IPS DF 19.7 (cell line): ENCODE measurements at places on chromosomes 16 and 17.
A peak's percentile ranks its signal among the peaks of the same experiment; 100 is the strongest.

- no peak for DNase-seq
These were observed 323.6 kb downstream of the C16orf95 start for GRCh38 chr16:86993426-86994110.

DNA sequence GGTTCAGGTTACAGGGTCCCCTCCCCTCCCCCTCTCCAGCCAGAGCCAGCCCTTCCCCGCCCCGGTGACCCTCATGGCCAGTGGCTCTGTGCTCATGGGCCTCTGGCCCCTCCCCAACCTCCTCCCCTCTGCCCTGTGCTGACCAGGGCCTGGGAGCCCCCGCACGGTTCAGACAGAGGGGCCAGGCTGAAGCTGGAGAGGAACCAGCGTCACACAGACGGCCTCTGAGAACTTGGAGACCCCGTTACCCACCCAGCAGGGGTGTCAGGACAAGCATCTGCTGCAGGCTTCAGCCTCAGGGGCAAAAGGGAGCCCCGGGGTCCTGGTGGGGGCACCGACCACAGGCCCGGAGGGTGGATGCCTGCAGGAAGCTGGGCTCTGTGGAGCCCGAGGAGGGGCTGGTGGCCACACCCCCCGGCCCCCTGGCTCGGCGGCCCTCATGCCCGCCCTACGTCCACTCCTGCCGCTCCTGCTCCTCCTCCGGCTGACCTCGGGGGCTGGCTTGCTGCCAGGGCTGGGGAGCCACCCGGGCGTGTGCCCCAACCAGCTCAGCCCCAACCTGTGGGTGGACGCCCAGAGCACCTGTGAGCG lies at the start of gene WFIKKN1:
WFIKKN1 (plus strand) TSS at position 171 of the 591 bp plus-strand sequence; CDS start at position 440, 269 bp downstream.
- no peak for DNase-seq

DNA sequence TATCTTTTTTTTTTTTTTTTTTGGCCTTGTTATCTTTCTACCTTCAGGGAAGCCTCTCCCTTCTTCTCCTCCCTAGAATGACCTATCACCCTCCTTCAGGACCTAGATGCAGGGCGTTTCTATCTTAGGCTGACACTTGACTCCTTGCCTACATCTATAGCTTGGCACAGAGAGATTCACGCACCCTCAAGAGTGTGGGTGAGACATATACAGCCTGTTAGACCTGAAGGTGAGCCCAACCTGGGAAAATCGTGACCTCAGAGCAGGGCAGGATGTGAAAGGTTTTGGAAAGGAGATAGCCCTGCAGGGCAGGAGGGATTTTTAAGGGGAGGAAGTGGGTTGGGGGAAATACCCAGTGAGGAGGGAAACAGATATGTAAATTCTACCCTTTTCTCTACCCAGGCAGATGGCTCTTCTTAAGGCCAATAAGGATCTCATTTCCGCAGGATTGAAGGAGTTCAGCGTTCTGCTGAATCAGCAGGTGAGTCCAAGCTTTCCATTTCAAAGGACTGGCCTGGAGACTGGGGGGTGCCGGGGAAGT lies at the start of gene AHSP:
AHSP (plus strand) TSS at position 167 of the 541 bp plus-strand sequence; CDS start at position 407, 240 bp downstream.
- no peak for DNase-seq

DNA sequence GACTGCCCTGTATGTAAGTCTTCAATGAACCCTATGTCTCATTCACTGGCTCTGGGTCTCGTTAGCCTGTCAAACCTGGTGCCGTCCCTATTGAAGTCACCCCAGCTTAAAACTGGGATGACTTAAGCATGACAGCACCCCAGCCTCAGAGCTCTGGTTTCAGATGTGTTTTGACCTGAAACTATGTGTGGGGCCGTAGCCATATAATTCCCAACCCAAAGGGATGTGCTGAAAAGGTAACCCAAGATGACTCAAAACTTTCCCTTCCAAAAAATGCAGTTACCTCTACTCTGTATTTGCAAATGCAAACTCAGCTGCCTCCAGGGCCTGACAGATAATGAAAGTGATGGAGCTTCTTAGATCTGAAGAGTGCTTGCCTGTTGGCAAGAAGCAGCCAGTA lies 478.3 kb upstream of the ERCC4 start:
- DNase-seq, result no peak

GRCh38 chr17:43769859-43770258 lies 8.9 kb downstream of the DUSP3 start:
- no peak for DNase-seq

GRCh38 chr16:54928411-54929089 lies 2.1 kb upstream of the IRX5 start:
- DNase-seq, result no peak

DNA sequence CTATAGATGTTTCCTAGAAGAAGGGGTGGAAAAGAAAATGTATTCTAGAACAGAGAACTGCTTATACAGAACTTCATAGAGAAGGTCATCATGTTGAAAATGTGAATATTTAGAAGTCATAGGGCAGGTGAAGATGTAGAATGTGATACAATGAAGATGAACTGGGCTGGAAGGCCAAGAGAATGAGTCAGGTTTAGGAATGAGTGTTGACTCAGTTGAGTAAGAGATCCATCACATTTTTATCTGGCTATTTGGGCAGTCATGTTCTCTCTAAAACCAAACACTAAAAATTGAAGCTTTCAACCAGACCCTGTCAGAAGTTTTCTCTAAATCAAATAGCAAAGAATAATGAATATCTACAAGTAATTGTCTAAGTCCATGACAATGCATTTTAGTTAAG lies 660.5 kb downstream of the KCNJ2 start:
- DNase-seq, result no peak

- no peak for DNase-seq
These were observed 24.1 kb downstream of the BAHCC1 start for GRCh38 chr17:81419319-81419885.

DNA sequence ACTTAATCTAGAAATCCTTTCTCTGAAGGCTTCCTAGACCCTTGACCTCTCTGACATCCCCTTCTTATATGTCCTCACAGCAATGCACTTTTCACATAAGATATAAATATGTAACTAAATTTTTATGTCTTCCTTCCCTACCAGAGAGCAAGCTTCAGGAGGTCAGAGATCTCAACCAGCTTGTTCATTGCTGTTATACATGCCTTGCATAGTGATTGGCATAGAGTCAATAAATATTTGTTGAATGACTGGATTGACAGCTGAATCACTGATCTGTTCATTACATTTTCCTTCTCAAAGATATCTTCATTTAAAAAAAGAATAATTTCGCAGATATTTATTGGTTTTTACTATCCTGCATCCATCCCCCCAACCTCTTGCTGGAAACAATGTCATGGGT lies 29.5 kb downstream of the HYDIN start:
- DNase-seq, result no peak

DNA sequence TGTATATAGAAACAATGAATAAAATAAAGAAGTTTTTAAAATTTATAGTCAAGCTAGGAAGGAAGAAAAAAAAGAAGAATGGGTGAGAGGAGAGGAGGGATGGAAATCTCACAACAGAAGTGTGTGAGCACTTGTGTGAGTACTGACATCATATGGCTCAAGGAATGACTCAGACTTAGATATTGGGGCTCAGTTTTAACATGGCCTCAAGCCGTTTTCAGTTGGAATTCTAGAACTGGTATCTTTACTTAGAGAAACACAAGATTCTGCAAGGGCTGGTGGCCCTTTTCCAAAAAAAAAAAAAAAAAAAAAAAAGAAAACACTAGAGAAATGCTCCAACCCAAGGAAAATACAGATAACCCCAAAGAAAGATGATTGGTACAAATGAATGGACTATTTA lies 55.1 kb downstream of the STXBP4 start:
- DNase-seq, result no peak

DNA sequence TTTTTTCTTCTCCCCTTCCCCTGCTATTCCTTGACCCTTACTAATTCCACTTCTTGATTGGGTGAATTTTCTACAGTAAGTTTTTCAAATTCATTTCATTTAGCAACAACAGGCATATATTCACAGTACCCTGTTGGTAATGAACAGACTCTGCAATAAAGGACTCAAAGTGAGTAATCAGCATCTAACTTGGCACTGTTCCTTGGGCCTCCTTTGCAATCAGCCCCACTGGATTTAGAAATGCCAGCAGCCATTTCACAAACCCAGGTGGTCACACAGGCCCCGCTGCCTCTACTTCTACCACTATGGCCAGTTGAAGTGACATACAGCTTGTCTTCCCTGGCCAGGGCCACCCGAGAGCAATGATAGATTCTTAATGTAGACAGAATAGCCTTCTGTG lies 113.8 kb downstream of the CYB561 start:
- no peak for DNase-seq

DNA sequence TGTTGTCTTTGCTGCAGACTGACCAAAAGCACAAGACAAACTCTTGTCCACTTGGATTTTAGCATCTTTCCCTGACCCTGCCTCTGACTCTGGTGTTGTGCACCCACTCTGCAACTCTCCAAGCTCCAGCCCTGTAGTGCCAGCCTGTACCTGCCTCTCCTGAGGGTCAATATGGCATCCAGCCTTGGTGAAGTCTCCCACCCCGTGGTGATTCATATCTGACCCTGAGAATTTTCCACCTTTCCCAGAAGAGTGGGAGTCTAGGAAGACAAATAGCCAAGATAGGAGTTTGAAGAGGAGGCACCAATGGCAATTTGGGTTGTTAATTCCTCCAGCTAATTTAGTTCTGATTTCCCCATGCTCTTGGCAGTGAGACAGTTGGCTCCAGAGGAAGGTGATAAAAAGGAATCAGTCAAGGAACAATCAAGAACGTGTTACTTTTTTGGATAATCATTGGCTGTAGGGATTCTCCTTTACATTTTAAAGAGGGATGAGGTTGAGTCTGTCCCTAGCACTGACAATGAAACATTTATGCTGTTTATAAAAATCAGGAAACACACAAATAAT lies 416.0 kb downstream of the MAF start:
- DNase-seq, result no peak

DNA sequence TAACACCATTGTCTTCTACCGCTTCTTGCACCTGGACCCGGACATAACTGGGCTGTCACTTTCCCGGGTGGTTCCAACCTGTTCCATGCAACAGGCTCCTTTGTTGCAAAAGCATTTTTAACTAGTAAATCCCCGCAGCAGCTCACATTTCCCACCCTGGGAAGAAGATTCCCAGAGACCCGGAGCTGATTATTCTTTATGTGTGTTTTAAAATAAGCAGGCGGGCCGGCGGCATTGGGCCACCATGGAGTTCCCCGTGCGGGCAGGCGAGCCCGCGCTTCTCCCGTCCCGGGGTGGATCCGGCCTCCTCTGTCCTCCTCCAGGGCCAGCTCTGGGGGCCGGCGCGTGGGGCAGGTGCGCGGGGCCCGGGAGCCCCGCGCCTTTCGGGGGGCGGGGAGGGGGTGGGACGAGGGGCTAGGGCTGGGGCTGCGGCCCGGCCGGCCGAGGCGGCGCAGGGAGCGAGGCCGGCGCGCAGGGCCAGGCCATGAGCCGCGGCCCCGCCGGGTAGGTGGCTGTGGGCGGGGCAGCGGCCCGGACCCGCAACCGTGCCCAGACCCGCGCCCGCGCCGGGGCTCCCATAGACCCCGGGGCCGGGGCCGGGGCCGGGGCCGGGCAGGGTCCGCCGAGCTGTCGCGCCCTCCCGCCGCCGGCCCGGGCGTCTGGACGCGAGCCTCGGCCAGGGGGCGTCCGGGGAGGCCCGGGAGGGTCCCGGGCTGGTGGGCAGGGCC lies 1.7 kb downstream of the CRAMP1 start:
- DNase-seq, result no peak

DNA sequence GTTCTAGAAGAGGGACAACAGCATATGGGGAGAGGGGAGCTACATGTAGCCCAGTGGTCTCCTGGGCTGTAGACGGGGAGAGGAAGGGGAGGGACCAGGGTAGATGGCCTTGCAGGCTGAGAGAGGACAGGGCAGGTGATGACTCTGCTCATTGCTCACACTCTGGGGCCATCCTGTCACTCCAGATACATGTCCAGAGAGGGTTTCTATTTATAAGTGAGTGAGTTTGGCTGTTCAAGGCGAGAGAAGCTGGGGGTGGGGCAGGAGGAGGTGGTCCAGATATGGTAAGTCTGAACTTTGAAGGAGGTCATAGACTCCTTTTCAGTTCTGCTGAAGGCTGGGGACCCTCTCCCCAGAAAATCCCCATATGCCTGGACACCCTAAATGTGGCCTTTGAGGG lies 22.2 kb downstream of the CACNA1G start:
- DNase-seq, result no peak

DNA sequence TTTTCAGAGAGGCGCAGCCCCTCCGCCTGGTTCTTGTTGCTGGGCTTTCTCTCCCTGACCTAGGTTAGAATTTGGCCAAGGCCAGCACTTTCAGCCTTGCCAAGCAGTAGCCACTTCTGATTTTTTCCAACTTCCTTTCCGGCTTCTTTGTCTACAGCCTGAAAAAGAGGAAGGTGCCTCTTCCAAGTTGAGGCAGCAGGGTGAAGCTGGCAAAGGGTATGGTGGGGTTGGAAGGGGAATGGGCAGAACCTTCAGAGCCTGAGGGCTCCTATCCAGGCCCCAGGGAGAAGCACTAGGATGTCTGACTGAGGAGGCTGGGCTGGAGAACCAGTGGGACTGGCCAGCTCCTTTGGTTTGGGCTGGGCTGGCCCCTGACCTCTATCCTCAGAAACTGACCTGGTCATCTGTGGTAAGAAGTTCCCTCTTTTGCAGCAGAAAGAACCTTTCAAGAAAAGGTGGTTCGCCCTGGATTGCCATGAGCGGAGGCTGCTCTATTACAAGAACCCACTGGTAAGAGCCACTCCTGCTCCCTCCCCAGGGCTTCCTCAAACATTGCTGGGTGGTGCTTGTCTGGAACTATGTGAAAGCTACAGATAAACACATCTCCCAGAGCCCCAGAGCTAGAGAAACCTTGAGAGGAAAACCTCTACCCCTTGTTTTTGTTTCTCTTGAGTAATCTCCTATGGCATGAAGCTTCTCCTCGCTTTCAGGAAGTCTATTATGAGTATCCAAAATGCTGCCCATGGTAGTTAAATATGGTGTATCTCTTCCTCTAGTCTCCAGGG lies 16.6 kb upstream of the RNF135 start:
- no peak for DNase-seq

GRCh38 chr16:25257956-25258860 lies 563 bp upstream of the ZKSCAN2 start:
- peak; percentile 59 for DNase-seq

DNA sequence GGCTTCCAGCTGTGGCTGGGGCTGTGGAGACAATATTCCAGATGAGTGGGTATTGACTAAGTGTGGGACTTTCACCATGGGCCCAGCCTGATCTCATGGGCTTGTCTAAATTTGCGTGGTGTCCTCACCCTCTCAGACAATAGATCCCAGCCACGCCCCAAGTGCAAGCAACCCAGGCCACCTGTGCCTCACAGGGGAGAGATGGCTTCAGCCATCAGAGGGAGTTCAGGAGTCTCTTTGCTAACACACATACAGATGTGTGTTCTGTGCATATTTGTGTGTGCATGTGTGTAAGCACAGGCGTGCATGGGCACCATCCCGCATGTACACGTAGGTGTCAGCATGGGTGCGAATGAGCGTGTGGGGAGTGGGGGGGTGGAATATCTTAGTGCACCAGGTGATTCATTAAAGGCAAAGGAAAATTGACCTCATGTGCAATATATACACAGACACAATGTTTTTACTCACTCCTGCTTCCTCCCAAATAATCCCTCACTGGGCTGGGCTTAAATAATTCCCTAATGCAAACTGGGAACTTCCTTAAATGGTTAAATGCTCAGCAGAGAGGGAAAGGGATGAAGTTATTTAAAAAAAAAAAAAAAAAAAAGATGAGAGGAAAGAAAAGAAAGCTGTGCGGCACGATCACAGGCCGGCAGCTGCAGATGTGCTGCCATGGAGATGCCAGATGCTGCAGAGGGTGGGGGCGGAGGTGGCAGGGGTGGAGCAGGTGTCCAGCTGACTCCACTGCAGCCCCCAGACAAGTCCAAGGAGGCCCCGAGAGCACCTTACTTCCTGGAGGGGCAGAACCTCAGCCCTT lies 24.0 kb upstream of the CDC42EP4 start:
- no peak for DNase-seq

- DNase-seq, result no peak
These were observed 69.8 kb downstream of the PRKCA start for GRCh38 chr17:66372182-66372581.
